Stimulated activated CD4-positive, alpha-beta T cell treated with anti-CD3 and anti-CD28 coated beads, Interleukin-1b, Interleukin-23, amount 100 ng/mL, for 1 hour (primary cell): ENCODE measurements at places on chromosomes 4 and X.
A peak's percentile ranks its signal among the peaks of the same experiment; 100 is the strongest.

DNA sequence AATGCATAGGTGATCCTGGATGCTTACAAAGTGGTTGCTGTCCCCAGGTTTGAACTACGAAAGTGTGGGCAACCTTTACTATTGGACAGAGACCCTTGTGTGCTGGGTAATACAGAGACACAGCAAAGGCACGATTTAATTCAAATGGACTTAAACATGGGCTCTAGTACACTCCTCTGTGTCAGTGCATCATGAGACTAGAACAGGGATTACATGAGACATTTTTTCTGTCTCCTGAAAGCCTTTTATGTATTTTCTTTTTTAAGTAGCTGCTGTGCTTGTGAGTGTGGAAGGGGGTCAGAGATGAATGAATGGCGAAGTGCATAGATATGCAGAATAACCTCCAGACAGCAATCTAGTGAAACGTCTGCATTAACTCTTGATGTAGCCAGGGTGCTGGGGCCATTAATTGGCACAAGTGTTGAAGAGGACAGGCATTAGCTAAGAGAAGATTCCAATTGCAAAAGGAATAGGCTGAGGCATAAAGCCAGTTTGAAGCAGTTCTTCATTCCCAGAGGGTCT, 218.4 kb downstream of the STIM2 start:
- DNase-seq, result no peak

- no peak for DNase-seq
Observed at GRCh38 chrX:71637848-71638247, 19.5 kb upstream of the CXCR3 start.

DNA sequence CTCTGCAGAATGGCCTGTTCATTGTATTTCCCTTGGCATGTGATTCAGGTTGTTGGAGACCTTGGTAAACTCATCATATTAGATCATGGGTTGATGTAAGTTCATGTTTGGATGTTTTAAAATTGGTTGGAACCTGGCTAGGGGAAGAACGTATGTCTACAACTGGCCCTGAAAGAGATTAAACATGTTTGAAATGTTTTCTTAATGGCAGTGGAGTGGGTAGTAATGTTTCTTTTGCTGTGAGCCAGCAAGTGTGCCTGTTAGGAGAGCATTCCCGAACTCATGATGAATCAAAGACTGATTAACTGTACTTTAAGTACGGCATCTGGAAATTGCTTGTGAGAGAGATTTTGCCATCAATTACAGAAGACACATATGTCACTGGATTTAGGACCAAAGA, 44.5 kb upstream of the SLC4A4 start:
- no peak for DNase-seq

DNA sequence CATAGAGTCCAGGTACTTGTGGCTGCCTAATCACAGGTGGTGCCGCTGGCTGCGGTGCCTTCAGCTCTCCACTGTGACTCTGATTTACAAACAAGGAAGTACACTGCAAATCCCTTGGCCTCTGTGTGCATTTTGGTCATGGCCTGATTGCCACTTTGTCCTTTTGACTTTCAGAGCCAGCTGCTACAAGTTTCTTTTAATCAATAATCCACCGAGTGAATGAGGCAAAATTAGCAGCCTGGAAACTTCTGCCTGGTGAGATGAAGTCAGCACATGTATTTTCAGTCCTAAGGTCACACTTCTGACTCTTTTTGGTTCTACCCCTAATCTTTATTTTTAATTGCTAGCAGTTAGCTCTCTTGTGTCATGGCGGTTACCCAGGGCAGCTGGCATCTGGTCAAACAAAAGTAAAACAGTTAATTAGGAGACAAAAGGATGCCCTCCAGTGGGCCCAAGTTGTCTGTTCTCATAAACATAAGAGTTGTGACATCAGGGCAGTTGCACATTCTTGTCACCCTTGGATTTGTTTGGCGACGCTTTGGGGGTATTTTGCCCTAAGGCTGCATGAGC, 62.3 kb upstream of the LNX1 start:
- no peak for DNase-seq

DNA sequence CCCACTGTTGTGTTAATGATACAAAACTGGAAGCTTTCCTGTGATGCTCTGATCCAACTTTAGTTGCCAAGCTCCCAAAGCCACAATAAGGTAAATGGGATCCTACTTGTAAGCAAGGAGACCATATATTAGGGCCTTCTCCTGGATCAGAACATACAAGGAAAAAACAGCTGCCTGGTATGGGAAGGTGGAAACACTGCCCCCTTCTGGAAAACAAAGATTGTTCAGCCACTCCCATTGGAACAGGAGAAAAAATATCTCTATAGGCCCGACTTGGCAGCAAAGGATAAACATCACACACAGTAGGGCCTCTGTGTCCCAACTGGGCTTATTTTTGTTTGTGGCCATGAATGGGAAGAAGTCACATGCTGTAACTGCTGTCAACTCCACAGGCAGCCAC, 166.5 kb downstream of the TBX22 start:
- no peak for DNase-seq

DNA sequence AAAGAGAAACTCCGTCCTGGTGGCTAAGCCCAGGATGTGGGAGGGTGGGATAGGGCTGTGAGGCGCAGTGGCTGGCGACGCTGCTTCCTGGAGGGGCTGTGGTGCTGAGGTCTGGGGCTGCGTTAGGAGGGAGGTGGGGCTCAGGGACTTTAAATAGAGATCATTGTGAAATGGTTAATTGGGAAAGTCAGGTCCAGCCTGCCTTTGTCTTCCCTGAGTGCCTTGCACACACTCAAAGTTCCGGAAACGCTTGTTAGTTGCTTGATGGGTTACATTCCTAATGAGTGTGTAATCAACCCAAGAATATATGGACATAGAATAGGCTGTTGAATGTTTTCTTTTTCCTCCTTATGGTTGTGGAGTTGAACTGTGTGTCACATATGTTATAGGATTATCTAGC, 55.7 kb upstream of the CLDN34 start:
- DNase-seq, result no peak

GRCh38 chr4:71186566-71187403, 152.0 kb upstream of the SLC4A4 start:
- no peak for DNase-seq

DNA sequence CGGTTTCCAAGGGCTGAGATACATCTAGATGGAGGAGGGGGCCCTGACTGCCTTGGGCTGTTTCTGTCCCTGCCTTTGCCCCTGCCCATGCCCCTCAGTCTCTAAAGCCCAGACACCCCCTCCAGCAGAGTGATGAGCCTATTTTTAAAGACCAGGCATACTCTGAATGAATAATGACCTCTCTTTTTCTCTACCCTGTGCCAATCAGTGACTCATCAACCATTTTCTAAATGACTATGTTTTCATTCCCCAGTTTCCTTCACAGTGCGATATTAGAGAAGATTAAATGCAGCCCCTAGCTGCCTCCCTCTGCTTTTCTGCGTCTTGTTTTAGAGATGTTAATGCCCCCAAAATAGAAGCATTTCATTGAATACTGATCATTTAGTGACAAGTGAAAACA, 15.5 kb upstream of the NHS start:
- DNase-seq, result no peak

GRCh38 chr4:38563707-38564495, 100.1 kb upstream of the KLF3 start:
- DNase-seq, result no peak

GRCh38 chrX:153406903-153407302, 4.4 kb upstream of the ZFP92 start:
- DNase-seq, result no peak

DNA sequence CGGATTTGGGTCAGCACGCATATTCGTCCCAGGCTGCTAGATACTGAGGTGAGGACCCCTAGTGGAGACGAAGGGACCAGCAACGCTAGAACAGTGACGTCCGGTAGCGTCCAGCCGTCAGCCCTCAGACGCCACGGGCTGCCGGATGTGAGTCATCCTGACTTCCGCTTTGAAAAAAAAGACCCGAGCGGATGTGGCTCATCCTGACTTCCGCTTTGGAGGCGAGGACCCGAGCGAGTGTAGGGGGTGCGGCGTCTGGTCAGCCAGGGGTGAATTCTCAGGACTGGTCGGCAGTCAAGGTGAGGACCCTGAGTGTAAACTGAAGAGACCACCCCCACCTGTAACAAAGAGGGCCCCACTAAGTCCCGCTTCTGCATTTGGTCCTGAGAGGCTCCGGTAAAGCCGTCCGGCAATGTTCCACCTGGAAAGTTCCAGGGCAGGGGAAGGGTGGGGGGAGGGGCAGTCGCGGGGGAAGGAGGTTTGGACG, at the start of gene MAGEB2:
Gene MAGEB2, plus strand, starts transcription at position 207 of the 487 bp plus-strand sequence. CDS start 3,018 bp downstream, outside the sequence.
- no peak for DNase-seq

GRCh38 chrX:48920718-48921104, 1.9 kb upstream of the PIM2 start:
- no peak for DNase-seq

DNA sequence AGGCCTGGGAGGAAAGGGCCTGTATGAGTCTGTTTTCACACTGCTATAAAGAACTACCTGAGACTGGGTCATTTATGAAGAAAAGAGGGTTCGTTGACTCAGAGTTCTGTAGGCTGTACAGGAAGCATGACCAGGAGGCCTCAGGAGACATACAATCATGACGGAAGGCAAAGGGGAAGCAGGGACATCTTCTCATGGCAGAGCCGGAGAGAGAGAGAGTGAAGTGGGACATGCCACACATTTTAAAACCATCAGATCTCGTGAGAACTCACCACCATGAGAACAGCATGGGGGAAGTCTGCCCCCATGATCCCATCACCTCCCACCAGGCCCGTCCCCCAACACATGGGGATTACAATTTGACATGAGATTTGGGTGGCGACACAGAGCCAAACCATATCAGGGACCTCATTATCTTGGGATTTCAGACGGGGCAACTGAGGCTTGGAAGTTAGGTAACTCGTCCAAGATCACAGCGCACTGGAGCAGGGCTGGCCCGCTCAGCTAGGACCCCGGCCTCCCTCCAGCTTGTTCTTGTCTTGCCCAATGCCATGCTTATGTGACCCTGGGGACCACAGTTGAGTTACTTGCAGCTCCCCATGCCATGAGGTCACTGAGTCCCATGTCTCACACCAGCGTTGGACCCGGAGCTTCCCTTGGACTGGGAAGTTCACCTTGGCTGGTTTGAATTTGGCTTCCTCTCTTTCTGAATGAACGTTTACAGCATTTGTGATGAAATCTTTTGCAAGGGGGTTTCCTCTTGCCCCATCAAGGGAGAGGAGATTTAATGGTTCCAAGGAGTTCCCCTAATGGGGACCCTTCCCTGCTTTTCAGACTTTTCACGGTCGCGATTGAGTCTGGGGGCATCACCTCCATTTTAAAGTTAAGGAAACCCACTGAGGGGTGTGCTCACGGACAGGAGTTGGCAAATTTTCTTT, 18.1 kb downstream of the HTRA3 start:
- DNase-seq, result no peak

- DNase-seq, result peak; percentile 21
Observed at GRCh38 chr4:48047421-48047844, 30.9 kb downstream of the NIPAL1 start.

DNA sequence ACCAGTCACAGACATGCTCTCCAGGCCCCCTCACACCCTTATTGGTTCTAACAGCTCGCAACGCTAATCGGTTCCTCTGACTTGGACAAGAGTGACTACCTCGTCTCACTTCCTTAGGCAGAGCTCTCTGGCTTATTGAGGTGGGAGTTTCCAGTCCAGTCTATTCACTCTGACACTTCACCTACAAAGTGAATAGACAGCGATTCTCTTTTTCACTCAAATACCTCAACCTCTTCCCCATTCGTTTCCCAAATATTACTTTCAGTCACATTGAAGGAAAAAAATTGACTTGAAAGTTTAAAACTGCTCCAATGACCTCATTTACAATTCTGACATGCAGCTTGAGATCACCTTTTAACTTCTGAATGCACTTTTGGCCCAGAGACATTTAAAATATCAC, 17.7 kb downstream of the HELT start:
- no peak for DNase-seq

DNA sequence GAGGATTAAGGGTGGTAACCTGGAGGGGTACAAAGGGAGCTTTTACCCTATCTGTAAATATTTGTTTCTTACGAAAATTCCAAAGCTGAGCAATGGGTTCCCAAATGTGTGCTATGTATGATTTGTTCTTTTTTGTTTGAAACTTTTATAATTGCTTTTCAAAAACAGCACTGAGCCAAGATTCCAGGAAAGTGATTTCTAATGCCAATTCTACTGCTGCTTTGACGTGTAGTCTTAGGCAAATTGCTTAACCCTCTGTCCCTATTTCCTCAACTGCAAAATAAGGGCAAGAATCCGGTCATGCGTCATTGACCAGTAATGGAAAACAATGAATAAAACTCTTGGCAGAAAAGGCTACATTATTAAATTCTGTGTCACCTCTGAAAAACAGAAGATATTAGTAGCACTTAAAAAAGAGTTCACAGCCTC, 454.7 kb downstream of the IL15 start:
- no peak for DNase-seq

GRCh38 chr4:144739511-144740033, 93.6 kb downstream of the HHIP start:
- no peak for DNase-seq

DNA sequence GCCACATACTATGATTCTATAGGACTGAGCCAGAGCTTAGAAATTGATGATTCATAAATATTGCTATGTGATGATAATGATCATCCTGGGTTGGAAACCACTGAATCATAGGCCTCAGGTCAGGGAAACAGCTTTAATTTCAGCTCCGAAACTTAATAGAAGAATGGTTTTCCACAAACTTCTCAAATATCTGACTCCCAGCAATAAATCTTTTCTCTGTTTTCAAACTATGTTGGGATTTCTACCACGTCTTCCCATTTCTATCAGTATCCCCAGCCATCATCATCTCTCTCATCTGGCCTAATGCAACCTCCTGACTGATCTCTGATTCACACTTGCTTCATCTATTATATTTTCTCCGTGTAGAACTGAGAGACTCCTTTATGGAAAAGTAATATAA, 521.8 kb upstream of the AGA start:
- DNase-seq, result no peak

- DNase-seq, result no peak
Observed at GRCh38 chr4:54107951-54108748, 8.2 kb downstream of the GSX2 start.

DNA sequence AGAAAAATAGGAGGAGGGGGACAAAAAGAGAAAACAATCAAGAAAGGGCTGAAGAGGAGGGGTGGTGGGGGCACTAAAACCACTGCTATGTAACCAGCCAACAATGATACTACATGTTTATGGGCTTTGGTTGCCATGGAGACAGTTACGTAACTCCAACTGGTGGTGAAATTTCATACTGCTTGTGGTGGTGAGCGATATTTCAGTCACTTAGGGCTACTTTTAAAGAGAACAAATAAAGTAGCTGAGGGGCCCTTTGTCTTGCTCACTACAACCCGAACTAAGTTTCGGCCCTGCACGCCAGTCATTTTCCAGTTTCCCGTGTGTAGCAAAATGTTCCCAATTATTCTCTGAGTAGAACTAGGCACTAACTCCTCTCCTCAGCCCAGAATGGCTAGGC, 275.2 kb upstream of the EDA2R start:
- DNase-seq, result no peak

DNA sequence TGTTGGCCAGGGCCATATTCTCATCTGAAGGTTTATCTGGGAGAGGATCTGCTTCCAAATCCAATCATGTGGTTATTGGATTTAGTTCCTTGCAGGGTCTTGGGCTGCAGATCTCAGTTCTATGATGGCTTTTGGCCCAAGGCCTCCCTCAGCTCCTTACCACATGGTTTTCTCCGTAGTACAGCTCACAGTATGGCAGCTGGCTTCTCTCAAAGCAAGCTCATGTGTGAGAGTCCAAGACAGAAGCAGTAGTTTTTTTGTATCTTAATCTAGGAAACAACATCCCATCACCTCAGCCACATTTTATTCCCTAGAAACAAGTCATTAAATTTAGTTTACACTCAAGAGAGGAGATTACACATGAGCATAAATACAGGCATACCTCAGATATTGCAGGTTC, 24.5 kb downstream of the MND1 start:
- no peak for DNase-seq

GRCh38 chr4:113943863-113944262, 35.6 kb downstream of the ARSJ start:
- DNase-seq, result no peak
